Right ventricle myocardium superior (tissue), 1 donor: ENCODE measurements at places on chromosomes 7 and 10. TPM values are rescaled to one million over a fixed set of nuclear protein-coding genes. Genes with fewer than 3 reads are reported as not detected.

Gene AS3MT
- 16.1 TPM for total RNA-seq

- DNase-seq = no peak
Measured at GRCh38 chr10:63027531-63027930, 105.6 kb upstream of the NRBF2 start.

GRCh38 chr7:142784096-142784495, 13.3 kb downstream of the PRSS2 start:
- no peak for DNase-seq

Gene GIMAP7
- total RNA-seq = 22.2 TPM

Gene MRPS33
- 136 TPM for total RNA-seq

GRCh38 chr7:112707655-112708054, 82.5 kb downstream of the TMEM168 start:
- no peak for DNase-seq

- no peak for DNase-seq
Measured at GRCh38 chr10:113019692-113020474, 69.8 kb downstream of the TCF7L2 start.

DNA sequence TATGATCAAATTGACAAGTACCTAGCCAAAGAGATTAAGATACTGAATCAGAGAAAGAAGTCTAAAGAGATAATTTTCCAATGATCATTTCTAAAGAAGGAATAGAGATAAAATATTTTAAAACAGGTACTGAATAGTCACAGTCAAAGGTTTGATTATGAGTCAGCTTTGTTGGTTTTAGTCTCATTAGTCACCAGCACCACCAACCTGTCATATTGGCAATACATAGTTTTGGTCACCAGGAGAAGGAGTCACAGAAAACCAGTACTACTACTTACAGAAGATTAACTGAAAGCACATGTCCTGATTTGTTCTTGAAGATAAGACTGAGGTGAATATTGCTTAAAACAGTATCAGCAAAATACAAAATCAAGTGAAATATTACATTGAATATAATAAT, 34.6 kb downstream of the ZEB1 start:
- DNase-seq = no peak

DNA sequence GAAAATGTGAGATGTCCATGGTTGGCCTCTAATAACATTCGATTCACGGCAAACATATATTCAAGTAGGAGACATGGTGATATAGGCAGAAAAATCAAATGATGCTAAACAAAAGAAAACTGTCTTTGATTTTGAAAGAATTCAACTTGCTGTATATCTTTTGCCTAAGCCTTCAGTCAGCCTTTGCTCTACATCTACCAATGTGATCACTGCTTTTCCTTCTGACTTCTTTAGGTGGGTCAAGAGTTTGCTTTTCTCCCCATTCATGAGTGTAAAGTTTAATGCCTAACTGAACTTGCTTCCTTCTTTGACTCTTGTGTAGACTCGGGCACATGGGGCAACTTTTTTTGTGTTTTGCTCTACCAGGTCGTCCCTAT, 417 bp upstream of the HIF1AN start:
- DNase-seq = no peak

DNA sequence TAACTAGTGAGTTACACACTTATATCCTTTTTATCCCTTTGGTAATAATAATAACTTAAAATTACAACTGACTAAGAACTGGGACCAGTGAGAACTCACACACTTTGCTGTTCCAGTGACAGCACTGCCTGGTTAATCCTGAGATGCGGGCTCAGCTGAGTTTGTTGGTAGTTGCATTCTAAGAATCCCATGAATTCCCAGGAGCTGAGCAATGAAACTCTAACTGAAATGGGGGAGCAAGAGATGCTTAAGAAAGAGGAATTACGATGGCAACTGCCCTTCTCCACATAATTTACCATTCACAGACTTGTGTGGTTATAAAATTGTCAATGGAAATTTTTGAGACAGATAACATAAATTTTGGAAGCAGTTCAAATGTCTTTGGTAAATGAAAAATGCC, 659.4 kb downstream of the MAGI2 start:
- DNase-seq = no peak

Gene GPER1
- 2.5 TPM for total RNA-seq

GRCh38 chr10:119640875-119641526, 10.2 kb upstream of the BAG3 start:
- no peak for DNase-seq

- DNase-seq = no peak
Measured at GRCh38 chr10:79140855-79141254, 72.1 kb downstream of the ZMIZ1 start.

DNA sequence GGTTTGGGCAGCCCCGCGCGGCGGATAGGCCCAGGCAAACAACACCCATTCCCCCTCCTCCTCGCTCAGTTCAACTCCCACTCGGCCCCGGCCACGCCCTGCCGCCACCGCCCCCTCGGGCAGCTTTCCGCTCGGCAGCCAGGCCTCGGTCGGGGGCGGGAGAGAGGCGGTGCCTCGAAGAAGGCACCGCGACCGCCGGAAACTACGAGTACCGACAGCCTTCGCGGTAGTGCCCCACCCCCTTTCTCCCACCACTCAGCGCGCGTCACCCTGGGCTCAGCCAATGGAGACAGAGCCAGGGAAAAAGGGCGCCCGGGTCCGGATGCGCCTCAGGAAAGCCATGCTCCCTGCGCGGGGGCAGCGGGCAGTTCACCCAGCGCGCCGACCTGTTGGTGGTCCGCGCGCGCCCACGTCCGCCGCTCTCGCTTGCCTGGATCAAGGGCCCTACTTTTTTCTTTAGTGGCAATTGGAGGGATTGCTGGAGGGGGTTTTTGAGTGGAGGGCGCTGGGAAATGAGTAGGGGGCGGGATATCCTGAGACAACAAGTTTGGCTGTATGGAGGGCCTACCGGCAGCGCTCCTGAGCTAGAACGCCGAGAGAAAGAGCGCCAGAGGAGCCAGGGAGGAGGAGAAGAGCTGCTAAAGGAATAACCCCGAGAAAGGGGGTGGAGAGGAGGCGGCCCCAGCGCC, 557 bp upstream of the SP4 start:
- DNase-seq = peak; percentile 99

DNA sequence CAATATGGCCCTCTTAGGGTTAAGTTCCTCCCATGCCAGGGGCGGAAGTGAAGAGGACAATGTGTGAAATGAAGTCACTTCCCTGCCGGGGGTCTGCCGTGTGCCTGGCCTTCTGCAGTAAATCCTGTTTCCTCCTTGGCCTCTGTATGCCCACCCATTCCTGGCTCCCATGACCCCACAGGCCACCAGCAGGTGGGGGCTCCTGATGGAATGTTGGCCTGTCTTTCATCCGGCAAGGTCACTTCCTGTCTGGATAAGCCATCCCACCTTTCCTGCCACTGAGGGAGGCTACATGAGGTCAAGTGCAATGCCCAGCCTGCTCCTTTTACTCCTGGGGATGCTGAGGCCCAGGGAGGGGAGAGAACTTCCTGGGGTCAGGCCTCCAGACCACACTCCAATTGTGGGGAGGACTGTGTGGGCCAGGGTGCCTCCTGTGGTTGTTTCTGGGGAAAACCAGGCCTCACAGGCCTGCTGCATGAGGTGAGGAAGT, 22.3 kb downstream of the PALD1 start:
- peak; percentile 64 for DNase-seq

Gene TEX36
- total RNA-seq = not detected
